Motor neuron (in vitro differentiated cells): ENCODE measurements at places on chromosomes 5 and 9. TPM values are rescaled to one million over a fixed set of nuclear protein-coding genes. Genes with fewer than 3 reads are reported as not detected.

GRCh38 chr5:37837414-37838032 is 2.3 kb downstream of the GDNF start:
- ATAC-seq = peak; percentile 38

EQTN gene
- 0.18 and 0.41 TPM in 2 replicates for total RNA-seq

DNA sequence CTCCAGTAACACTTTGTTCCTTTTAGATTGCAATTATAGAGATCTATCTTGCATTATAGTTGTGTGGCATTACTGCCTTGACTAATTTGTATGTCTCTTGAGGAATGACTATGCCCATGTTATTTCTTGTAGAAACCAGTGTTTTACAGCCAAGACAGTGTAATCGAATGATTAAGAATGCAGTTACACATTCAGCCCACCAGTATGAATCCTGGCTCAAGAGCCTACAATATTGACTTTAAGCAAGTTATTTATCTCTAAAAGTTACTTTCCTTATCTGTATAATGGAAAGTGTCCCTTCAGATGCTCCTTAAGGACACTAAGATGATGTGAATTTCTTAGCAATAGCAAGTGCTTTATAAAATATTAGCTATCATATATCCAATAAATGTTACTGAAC is 9.7 kb upstream of the SNX24 start:
- ATAC-seq = no peak

DNA sequence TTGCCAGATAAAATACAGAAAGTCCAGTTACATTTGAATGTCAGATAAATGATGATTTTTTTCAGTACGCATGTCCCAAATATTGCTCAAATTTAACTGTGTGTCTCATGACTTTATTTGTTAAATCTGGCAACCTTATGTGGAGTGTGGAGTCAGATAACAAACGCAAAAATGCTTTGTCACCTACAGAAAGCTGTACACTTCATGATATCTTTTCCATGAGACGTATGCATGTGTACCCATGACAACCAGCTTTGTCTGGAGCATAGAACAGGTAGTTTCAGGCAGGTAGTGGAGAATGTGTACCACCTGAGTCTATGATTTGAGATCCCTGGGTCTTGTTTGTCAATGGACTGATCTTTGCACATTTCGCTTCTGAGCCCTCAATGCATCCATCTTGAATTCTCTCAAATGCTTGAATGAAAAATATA is 105.5 kb upstream of the CPEB4 start:
- ATAC-seq = no peak

GRCh38 chr5:131950706-131951105 is 5.2 kb upstream of the MEIKIN start:
- no peak for ATAC-seq

- no peak for ATAC-seq
Measured at GRCh38 chr5:40781843-40782409, 16.2 kb downstream of the PRKAA1 start.

DBH gene
- total RNA-seq = 0.07 and 0.15 TPM in 2 replicates

DNA sequence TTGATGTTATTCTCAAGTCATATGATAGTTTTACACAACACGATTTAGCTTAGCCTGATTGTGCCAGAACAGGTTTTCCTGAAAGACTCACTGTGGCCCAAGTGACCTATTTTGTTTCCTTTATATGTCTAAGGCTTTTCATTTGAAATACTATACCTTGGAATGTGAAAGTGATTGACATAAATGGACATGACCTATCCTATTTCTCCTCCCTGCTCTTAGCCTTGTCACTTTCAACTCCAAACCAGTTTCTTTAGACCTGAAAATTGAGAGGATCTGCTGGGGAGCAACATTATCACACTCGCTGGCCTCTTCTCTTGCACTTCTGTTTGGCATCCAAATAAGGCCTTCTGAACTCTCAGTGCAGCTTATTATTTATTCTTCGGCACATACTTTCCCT is 496.8 kb downstream of the MAT2B start:
- ATAC-seq = no peak

- peak; percentile 9 for ATAC-seq
Measured at GRCh38 chr9:129007035-129007765, 20.9 kb downstream of the SH3GLB2 start.

OR1Q1 gene
- not detected in 2 replicates for total RNA-seq
